Fibroblast of mammary gland (primary cell): ENCODE measurements at places on chromosomes 12 and 14.
A peak's percentile ranks its signal among the peaks of the same experiment; 100 is the strongest.

DNA sequence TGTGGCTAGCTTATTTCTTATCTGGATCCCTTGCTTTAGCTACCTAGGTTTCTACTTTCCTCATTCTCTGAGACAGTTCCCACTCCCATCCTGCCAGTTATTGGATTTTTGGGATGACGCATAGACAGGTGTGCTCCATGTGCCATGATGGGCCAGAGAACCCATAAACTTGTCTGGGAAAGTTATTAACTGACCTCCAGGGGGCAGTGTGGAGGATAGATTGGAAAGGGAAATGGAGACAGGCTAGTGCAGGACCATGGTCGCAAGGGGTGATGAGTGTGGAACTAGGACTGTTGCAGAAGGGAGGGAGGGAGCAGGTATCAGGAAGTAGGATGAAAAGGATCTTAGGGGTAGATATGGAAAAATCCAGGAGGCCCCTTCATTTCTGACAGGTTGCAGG lies 80.3 kb downstream of the ESRRB start:
- DNase-seq: peak; percentile 42

DNA sequence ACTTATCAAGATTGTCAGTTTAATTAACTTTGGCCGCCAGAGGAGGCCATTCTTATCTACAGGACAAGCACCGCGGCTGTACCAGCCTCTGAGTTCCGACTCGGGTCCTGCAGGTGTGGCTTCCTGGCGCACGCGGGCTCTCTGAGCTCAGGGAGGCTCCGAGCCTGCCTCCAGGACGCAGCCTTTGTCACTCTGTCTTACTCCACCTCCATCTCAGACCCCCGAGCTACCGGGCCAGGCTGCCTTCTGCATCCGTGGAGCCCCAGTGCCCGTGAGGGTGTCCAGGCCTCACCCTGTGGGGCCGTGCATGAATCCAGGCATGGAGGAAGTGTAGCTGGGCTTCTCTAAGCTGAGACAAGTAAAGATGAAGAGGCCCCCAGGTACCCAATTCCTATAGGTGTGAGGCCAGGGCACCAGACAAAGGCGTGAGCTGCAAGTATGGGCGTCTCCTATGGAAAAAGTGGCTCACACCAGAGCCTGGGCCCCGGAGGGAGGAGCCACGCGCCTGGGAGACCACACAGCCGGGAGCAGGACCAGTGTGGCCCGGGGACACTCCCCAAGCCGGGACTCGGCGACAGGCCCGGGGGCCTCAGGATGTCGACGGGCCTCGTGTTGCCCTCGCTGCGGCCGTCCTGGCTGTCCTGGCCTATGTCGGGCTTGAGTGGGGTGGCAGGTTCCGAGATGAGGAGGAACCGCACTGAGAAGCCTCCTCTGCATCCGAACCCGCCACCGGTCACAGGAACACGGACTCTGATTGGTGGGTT lies 42.8 kb downstream of the NOC4L start:
- DNase-seq: no peak

- no peak for DNase-seq
Measured at GRCh38 chr14:42927313-42927712, 1320.6 kb downstream of the LRFN5 start.

DNA sequence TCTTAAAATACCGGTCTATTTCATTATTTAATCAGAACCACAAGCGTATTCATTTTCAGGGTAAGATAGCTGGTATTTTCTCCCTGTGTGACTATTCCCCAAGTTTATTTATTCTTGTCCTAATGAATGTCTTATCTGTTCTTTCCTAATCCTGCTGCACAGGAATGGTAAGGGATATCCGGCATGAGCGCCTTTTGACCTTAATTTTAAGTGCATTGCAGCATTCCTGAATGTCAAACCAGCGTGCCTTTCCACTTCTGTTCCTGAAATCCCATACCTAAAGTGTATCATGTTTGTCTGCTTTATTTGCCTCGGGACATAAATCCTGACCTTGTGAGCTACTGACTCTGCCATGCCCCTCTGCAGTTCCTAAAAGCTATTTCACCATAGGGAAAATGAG lies 1713.2 kb upstream of the FLRT2 start:
- DNase-seq: no peak

DNA sequence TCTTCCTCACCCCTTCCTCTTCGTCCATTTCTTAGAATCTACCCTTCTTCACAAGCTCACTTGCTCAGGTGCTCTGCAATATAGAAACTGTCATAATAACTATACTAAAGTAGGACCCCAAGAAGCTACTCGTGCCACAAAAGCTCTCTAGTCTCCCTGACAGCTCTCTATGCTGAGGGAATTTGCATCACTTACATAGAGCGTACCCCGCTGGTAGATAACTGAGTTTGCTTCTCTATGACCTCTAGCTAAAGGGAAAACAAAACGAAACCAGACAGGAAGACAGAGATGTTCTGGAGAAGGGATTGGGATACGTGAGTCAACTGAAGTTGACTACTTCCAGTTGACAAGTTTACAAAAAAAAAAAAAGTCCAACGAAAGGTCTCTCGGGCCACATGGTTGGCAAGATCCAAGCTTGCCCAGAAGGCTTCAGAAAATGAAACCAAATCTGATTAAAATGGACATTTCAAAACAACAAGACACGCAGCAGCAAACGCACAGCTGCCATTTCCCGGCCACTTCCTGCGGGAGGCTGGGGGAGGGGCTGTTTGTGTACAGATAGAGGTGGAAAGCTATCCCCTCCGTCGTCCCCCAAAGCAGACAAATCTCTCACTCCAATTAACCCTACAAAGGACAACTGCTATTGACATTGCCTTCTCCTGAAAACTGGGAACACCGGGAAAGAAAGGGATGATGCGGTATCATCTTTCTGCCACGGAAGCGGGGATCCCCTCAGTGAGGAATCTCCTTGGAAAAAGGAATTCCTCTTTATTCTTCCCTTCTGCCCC lies 1.3 kb downstream of the BAZ2A start:
- peak; percentile 84 for DNase-seq

DNA sequence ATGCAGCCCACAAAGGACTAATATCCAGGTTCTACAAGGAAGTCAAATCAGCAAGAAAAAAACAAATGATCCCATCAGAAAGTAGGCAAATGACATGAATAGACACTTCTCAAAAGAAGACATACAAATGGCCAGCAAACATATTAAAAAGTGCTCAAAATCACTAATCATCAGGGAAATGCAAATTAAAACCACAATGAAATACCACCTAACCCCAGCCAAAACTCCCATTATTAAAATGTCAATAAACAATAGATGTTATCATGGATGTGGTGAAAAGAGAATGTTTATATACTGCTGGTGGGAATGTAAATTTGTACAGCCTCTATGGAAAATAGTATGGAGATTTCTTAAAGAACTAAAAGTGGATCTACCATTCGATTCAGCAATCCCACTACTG lies 25.0 kb downstream of the SLC41A2 start:
- no peak for DNase-seq

DNA sequence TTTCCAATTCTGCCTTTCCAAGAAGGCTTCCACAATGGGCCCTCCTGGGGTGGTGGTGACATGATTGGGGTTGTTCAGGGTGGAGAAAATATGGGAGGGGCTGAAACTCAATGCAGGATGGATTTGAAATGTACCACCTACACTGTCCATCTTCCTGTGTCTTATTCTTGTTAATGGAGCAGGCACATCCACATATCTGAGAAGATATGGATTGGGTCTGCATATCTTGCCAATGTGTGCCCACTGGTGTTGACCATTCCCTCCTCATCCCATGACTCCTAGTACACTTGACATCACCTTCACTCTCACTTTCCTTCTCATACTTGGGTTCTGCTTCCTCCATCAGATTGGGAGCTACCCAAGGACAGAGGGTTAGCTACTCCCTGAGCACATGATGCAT lies 7.2 kb downstream of the KRT76 start:
- no peak for DNase-seq

DNA sequence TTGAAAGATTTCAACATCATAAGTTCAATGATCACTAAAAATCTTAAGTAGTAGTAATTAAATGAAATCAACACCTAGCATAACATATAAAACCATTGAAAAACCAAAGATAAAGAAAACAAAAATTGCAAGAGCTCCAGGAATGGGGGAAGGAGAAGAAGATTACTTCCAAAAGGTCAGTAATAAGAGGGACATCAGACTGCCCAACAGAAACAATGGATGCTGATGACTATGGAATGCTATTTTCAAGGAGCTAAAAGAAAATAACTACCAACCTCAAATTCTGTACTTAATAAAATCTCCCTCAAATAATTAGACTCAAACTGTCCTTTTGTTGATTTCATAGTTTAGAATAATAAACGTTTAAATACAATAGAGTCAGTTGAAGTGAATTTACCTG lies 314.5 kb upstream of the LMO3 start:
- DNase-seq: no peak

DNA sequence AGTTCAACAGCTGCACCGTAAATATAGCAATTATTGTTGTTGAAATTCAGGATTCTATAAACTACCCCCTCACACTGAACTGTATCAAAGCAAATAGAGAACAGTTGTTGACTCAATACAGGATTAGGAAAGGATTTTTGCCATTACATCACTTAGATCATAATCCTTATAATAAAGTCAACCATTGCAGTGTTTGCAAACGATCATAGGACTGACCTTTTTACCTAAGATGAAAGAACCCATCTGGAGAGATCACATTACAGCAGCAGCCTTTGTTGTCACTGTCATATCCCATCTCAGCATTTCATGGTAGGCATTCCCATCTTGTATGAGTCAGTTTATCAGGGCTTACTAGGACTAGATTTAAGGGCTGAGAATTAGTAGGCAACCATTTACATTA lies 96.1 kb downstream of the IPO8 start:
- DNase-seq: peak; percentile 15

DNA sequence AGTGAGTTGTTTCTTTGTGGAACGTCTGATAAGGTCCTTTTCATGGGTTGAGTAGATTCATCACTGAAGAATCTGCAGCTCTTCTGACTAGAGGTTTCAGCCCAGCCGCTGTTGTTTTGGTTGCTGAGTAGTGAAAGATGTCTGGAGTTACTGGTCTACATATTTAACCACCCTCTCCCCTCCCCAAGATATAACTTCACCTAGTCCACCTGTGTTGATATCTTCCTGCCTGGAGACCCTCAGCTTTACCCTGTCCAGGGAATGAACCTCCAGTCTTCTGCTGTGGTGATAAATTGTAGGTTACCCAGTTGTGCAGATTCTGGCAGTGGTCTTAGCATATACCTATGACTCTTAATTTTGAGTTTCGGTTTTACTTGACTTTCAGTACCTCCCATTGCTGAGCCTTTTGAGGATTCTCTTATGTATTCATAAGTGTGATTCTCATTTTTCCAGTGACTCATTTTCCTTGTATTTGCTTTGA lies 62.9 kb downstream of the CCDC91 start:
- DNase-seq: peak; percentile 32

GRCh38 chr14:71610149-71610548 lies 322.1 kb upstream of the RGS6 start:
- DNase-seq: peak; percentile 41

GRCh38 chr14:70595443-70596185 lies 4.8 kb downstream of the MED6 start:
- DNase-seq: peak; percentile 52

DNA sequence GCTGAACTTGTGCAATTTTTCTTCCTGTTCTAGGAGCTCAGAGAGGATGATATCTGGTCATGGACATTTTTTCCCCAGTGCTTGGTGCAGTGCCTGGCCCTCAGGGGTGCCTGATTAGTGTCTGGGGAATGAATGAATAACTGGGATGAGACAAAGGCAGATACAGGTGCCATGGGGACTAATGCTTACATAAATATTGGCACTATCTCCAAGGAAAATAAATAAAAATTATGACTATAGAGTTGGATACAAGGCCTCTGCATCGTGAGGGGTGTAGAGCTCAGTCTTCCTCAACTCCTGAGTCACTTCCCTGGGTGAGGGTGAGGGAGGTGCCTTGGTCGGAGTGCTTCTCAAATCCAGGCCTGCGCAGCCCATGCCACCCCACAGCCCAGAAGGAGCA lies 188.6 kb downstream of the KCNA5 start:
- DNase-seq: no peak

DNA sequence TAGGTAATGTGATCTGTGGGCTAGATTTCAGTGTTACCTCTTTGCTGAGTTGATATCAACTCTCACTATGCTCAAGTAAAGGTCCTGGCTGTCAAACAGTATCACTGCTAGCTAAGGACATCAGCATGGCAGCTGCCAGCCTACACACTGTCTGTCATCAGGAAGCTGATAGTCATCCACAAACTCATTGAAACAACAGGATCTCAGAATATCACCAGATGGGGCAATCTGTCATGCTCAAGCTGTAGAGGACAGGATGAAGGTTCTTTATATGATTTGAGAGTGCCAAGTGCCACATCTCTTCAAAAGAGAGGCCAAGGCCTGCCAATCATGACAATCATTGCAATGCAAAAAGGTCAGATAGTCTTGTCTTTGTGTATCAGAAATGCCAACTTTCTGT lies 811.5 kb upstream of the SEL1L start:
- no peak for DNase-seq

DNA sequence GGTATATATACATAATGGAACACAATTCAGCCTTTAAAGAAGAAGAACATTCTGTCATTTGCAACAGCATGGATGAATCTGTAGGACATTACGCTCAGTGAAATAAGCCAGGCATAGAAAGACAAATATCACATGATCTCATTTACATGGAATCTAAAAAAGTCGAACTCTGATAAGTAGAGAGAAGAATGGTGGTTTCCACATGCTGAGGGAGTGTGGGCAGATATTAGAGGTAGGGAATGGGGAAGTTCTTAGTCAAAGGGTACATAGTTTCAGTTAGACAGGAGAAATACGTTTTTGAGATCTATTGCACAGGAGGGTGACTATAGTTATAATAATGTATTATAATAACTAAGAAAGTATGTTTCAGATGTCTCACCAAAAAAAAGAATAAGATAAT lies 71.4 kb downstream of the ADAMTS20 start:
- DNase-seq: no peak

- no peak for DNase-seq
Measured at GRCh38 chr12:55965240-55965639, 602 bp downstream of the PMEL start.

DNA sequence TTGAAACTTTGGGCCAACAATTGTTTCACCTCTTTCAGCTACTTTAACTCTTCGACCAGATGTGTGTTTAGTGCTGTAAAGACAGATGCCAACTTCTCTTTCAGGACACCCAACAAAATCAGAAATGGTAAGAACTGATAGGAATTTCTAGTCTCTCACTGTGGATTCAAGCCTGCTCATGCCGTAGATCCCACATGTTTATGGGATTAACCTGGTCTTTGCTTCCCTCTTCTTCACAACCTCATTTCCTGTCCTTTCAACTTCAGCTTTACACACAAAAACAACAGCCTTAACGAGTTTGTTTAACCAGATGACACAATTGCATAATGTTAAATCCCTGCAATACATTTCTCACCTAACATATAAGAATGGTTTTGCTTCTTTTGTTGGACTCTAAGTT lies 1031.9 kb upstream of the LRFN5 start:
- DNase-seq: no peak

DNA sequence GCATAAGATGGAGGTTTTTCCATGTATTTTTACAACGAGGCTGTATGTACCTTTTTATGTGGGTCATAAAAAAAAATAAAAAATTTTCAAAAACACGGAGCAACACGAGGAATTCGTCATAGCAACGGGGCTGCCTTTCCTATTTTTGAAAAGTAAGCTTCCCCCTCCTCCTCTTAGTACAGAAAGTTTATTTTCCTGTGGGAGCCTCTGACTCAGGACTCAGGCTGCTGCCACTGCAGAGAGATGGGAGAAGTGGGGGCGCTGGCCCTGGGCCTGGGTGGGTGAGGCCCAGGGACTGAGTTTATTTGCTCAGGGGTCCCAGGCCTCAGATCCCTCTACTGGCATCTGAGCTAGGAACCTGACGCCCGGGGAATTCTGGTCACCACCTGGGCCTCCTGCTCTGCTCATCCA lies 10.2 kb upstream of the CMKLR1 start:
- peak; percentile 16 for DNase-seq

- DNase-seq: no peak
Measured at GRCh38 chr14:92247341-92247740, 75.6 kb upstream of the SLC24A4 start.
